MM.1S (cell line): ENCODE measurements at places on chromosomes 5 and 9.

DNA sequence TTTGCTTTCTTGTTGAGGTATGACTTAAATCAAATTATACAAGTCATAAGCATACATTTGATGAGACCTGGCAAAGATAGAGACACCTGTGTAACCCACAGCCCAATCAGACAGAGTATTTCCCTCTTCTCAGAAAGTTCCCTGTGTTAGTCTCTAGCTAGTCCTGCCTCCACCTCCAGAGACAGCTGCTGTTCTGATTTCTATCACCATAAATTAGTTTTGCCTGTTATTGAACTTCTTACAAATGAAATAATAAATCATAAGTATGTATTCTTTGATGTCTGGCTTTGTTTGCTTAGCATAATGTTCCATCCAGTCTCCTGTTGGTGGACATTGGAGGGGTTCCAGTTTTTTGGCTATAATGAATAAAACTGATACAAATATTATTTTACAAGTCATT is 194.5 kb downstream of the ICE1 start:
- no peaks in the 10 kb centered on the region for H3K4me1 ChIP-seq
- no peak overlapping the region for H3K27ac ChIP-seq
- no peaks in the 10 kb centered on the region for H3K36me3 ChIP-seq
- H3K27me3 ChIP-seq, result no peaks in the 10 kb centered on the region

GRCh38 chr9:86282979-86283535 is 719 bp upstream of the ISCA1 start:
- DNase-seq, result no peak
- no peaks in the 10 kb centered on the region for H3K36me3 ChIP-seq
- H3K4me3 ChIP-seq, result peak overlapping the region; percentile 89

DNA sequence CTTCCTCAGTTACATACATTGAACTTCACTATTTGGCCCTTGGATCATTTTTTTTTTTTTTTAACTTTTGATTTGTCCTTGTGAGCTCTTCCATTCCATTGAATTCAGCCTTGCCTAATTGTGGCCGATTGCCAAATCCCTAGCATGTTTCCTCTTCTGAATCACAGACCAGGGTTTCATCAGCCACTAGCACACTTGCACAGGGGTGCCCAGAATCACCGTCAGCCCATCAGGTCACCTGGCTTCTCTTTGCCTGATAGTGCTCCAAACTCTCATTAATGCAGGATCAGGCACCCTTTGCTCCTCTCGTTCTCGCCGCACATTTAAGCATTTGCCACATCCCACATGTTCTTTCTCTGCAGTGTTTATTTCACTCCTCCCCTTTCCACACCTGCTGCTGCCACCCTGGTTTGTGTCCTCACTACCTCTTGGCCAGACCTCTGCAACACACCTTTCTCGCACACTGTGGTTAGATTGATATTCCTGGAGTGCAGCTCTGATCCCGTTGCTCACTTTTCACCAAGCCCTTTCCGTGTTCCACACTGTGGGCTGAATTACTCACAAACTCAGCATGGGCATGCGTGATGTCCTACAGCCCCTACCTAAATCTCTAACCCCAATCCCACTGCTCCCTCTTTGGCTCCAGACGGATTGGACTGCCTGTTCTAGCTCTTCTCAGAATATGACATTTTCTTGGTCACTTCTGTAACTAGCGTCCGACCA is 9.8 kb downstream of the PIK3R1 start:
- no peak for DNase-seq
- H3K27me3 ChIP-seq, result no peaks in the 10 kb centered on the region

GRCh38 chr5:118596255-118596654 is 392.1 kb downstream of the DTWD2 start:
- H3K27ac ChIP-seq, result no peak overlapping the region
- no peaks in the 10 kb centered on the region for H3K4me1 ChIP-seq
- H3K4me3 ChIP-seq, result no peak overlapping the region
- DNase-seq, result no peak
- no peaks in the 10 kb centered on the region for H3K36me3 ChIP-seq
- H3K27me3 ChIP-seq, result no peaks in the 10 kb centered on the region

- H3K4me3 ChIP-seq, result no peak overlapping the region
- H3K27me3 ChIP-seq, result no peaks in the 10 kb centered on the region
Measured at GRCh38 chr9:94798201-94798600, 71.7 kb downstream of the AOPEP start.

DNA sequence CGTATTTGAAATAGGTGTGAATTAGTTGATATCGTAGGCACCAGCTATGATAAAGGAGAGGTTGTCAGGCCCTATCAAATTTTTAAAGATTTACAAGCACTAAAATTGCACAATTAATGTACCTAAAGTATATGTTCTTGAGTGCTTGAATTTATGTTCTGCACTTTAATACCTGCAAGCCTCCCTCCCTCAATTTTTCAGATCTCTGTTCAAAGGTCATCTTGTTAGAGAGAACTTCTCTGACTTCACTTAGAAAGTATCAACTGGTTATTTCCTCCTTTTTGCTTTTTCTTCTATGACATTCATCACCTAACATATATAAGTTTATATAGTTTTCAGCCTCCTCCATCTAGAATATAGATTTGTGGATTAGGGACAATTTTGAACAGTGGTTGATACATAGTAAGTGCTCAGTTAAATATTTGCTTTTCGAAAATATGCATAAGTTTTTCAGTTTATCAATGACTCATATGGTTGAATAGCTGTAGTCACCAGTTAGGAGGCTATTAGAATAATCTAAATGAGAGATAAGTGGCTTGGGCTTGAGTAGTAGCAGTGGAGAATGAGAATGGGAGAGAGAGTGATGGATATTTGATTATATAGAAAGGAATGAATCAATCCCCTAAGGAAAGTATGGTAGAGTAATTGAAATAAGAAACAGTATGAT is 37.3 kb downstream of the LOX start:
- DNase-seq, result no peak
- no peak overlapping the region for H3K27ac ChIP-seq
- no peaks in the 10 kb centered on the region for H3K4me1 ChIP-seq
- no peaks in the 10 kb centered on the region for H3K27me3 ChIP-seq
- no peaks in the 10 kb centered on the region for H3K36me3 ChIP-seq

GRCh38 chr5:179160584-179160983 is 100.4 kb downstream of the ZNF354C start:
- H3K4me1 ChIP-seq, result peaks cover 3% of the 10 kb centered on the region
- peaks cover 10% of the 10 kb centered on the region; the same call in 1 of the 2 replicates for H3K27me3 ChIP-seq
- no peak for DNase-seq
- H3K27ac ChIP-seq, result no peak overlapping the region
- no peak overlapping the region for H3K4me3 ChIP-seq

DNA sequence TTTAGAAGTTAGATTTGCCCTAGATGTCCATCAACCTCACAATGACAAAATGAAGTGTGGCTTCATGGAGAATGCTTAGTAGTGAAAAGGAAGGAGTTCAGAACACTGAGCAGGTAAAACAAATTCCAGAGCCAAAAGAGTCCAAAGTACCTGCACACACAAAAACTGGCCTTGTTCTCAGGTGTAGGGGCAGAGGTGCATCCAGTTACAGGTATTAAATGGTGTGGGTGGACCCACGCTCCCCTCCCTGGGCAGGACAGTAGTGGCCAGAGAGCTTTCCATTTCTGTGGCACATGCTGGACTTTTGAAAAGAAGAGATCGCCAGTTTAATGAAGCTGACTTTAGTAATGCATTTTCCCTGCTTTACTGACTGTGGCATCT is 47.2 kb downstream of the SECISBP2 start:
- no peak overlapping the region for H3K27ac ChIP-seq
- no peak for DNase-seq
- no peaks in the 10 kb centered on the region for H3K36me3 ChIP-seq

DNA sequence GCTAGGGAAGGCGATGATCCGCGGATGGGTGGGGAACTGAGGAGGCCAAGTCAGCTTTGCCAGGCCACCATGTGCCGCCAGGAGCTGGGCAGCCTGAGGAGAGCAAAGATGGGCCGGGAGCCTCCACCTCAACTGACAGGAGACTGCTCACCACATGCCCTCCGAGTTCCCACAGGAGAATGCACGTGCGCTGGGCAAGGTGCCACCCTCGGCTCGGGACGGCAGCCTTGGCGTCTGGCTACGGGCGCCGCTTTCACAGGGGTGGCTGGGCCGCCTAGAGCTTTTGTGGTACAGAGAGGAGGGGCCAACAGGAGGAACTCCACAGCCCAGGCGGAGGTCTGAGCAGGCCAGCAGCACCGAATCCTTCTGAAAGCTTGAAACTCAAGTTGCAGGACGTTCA is 5.3 kb upstream of the TBC1D9B start:
- DNase-seq, result no peak
- H3K36me3 ChIP-seq, result no peaks in the 10 kb centered on the region
- no peak overlapping the region for H3K27ac ChIP-seq

- H3K27ac ChIP-seq, result no peak overlapping the region
- no peaks in the 10 kb centered on the region for H3K27me3 ChIP-seq
- DNase-seq, result no peak
- no peaks in the 10 kb centered on the region for H3K4me1 ChIP-seq
- H3K4me3 ChIP-seq, result no peak overlapping the region
Measured at GRCh38 chr5:36656556-36656955, 50.1 kb downstream of the SLC1A3 start.

DNA sequence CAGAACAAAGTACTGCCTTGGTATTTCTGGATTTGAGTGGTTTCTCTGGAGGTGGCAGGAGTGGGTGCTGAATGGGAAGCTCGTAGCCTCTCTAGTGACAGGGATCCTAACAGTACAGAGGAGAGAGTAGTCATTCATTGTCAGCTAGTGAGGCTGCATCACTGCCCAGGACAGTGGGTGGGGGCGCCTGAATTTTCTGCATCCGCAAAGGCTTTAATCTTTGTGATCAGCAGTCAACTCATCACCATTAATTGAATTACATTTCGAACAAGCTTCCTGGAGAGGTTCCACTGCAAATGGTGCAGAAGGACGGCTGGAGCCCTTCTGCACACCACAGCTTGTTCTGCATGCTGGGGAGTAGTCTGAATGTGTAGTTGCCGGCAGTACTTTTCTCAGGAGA is 77.5 kb downstream of the HSPA4 start:
- no peaks in the 10 kb centered on the region for H3K36me3 ChIP-seq
- no peak overlapping the region for H3K4me3 ChIP-seq
- no peaks in the 10 kb centered on the region for H3K27me3 ChIP-seq
- no peak for DNase-seq
- no peak overlapping the region for H3K27ac ChIP-seq
- peaks cover 5% of the 10 kb centered on the region; the same call in 1 of the 2 replicates for H3K4me1 ChIP-seq

DNA sequence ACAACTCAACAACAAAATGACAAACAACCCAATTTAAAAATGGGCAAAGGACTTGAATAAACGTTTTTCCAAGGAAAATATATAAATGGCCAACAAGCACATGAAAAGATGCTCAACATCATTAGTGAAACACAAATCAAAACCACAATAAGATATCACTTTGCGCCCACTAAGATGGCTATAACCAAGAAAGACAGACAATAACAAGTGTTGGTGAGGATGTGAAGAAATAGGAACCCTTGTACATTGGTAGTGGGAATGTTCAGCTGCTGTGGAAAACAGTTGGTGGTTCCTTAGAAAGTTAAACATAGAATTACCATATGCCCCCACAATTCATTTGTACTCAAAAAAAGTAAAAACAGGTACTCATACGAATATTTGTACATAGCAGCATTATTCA is 39.2 kb upstream of the WDR41 start:
- H3K4me3 ChIP-seq, result no peak overlapping the region
- H3K4me1 ChIP-seq, result no peaks in the 10 kb centered on the region
- no peak for DNase-seq
- no peak overlapping the region for H3K27ac ChIP-seq

DNA sequence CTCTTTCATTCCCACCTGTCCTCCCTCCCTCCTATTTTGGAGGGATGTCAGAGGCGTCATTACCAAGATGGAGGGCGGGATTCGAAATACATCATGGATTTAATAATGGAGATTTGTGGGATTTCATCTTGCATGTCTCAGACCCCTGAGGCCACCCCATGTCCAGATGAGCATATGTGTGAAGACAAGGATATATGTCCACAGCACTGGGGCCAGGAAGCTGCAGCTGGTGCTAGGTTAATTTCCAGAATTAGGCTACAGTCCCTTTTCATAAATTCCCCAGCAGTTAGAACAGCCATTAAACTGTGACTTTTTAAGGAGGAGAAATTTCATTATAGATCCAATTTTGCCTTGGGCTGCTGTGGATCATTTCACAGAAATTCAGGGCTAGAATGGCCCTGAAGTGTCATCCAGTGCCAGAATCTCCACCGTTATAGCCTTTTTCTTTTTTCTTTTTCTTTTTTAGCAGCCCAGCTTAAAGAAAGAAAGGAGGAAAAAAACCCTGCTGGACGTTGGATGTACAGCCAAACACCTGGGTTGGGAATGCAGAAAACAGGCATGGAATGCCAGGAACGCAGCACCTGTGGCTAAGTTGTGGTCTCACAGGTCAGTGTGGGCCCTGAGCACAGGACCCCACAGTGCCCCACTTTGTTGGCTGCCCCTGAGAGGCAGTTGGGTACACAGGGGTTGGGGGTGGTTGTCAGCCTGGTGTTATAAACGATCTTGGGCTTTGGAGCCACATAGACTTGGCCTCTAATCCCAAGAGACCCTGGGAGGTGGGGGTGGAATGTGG is 50.2 kb upstream of the CXCL14 start:
- no peak for DNase-seq
- H3K4me1 ChIP-seq, result no peaks in the 10 kb centered on the region
- no peaks in the 10 kb centered on the region for H3K36me3 ChIP-seq
- H3K4me3 ChIP-seq, result no peak overlapping the region
- H3K27me3 ChIP-seq, result no peaks in the 10 kb centered on the region
- no peak overlapping the region for H3K27ac ChIP-seq

GRCh38 chr5:126953640-126954039 is 76.7 kb downstream of the MARCHF3 start:
- H3K27me3 ChIP-seq, result no peaks in the 10 kb centered on the region
- no peaks in the 10 kb centered on the region for H3K36me3 ChIP-seq

- H3K27ac ChIP-seq, result no peak overlapping the region
- no peak overlapping the region for H3K4me3 ChIP-seq
- H3K36me3 ChIP-seq, result no peaks in the 10 kb centered on the region
- no peaks in the 10 kb centered on the region for H3K4me1 ChIP-seq
Measured at GRCh38 chr9:365436-365835, 150.8 kb downstream of the DOCK8 start.

GRCh38 chr9:138049085-138049778 is 171.7 kb downstream of the CACNA1B start:
- no peak overlapping the region for H3K4me3 ChIP-seq
- H3K27ac ChIP-seq, result no peak overlapping the region
- peaks cover 94% of the 10 kb centered on the region for H3K27me3 ChIP-seq
- no peaks in the 10 kb centered on the region for H3K4me1 ChIP-seq

- no peak for DNase-seq
- H3K27me3 ChIP-seq, result no peaks in the 10 kb centered on the region
- H3K27ac ChIP-seq, result no peak overlapping the region
- no peaks in the 10 kb centered on the region for H3K4me1 ChIP-seq
- no peaks in the 10 kb centered on the region for H3K36me3 ChIP-seq
Measured at GRCh38 chr5:90071656-90072055, 337.9 kb downstream of the CETN3 start.

DNA sequence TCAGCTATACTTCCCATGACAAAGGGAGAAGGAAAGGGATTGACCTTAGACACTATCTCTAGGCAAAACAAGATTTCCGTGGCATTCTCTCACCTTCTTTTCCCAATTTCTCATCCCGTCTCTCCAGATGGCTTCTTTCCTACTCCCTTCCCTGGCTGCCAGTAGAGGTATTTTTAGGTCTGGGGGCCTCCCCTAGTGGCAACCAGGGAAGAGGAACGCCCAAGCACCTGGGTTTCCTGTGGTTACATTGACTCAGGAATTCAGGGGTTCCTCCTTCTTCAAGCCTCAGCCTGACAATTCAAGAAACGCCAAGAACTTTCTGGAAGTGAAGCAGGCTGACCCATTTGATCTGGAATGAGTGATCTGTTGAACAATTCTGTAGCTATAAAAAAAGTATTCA is 111.5 kb upstream of the OSMR start:
- DNase-seq, result no peak
- no peaks in the 10 kb centered on the region for H3K27me3 ChIP-seq
- no peak overlapping the region for H3K27ac ChIP-seq
- no peak overlapping the region for H3K4me3 ChIP-seq
